Fibroblast of skin of right quadriceps (primary cell): ENCODE measurements at places on chromosomes 1 and 21.

DNA sequence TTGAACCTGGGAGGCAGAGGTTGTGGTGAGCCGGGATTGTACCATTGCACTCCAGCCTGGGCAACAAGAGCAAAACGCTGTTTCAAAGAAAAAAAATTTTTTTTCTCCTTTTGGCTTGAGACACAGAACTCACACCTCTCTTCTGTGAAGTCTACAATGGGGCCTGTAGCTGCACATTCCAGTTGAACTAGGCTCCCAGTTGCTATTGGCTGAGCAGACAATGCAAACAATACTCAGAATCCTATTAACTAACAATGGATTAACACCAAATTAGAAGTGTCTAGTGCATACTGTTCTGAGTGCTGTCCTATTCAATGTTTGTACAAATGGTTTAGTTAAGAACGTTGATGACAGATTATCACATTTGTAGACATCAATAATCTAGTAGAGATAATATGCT, 17.6 kb upstream of the MCL1 start:
- DNase-seq = no peak

DNA sequence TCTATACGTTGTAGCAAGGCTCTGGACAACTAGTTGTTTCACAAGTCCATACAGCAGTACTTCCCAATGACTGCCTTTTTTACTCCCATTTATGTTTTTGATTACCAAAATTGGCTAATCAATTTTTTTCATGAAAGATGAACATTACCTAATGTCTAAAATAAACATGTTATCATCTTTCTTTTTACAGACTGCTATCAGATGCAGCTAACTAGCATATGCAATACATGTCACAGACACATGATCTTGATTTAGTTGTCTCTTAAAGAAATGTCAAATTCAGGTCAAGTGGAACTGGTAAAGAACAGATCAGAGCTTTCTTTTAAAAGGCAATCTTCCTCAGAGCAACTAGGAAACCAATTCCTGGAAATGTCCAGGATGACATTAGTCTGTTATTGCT, 630 bp upstream of the DBT start:
- DNase-seq = no peak

DNA sequence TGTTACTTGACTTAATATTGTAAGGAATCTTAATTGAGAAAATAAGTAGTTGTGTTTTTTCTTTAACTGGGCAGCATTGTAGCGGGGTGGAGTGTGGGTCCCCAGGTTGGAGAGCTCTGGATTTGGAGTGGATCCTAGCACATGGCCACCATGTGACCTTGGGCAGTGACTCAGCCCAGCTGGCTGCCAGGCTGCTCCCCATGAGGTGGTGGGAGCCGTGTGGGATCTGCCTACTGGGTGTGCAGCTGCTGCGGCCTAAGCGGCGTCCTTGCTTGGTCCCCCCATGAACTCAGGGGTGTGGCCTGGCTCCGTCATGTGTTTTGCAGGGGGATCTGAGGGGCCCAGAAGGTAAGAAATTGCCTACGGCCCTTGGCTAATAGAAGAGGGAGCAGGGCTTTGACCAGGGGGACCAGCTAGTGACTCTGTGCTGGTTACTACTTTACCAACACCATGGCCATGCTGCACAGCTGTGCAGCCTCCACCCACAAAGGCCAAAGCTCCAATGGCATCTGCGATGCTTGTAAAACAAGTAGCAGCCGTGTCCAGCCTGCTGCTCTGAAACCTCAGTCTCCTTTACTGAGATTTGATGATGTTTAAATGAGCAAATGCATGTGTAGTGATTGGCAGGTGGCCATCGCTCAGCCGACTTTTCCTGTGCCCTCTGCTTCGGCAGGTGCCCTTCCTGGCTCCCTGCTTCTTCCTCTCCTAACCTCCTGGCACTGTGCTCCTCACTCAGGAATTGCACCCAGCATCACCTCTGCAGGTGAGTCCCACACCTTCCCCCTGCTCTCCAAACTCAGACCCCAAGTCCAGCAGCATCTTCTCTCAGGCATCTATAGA, 68.3 kb downstream of the ADARB1 start:
- peak; percentile 71 for DNase-seq

- DNase-seq = no peak
Observed at GRCh38 chr1:56377431-56377830, 201.9 kb downstream of the PLPP3 start.

- DNase-seq = no peak
Observed at GRCh38 chr1:208139434-208140045, 104.6 kb downstream of the PLXNA2 start.
